ENCODE measurements at places on chromosomes 4 and X.

DNA sequence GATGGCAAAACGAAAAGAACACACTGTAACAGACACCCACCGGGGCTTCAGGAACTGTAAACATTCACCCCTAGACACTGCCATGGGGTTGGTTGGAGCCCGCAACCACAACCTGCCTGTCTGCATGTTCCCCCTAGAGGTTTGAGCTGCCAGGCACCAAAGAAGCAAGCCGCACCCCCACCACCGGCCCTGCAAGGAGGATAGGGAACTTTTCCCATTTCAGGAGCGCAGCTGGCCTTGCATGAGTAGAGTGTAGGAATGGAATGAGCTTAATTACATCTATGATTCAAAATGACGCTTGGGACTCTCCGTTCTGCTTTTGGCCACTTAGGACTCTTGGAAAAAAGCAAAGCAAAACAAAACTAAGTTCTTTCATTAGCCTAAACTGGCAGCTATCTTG lies 243.6 kb upstream of the CTSO start:
- DNase-seq: peak; percentile 25

DNA sequence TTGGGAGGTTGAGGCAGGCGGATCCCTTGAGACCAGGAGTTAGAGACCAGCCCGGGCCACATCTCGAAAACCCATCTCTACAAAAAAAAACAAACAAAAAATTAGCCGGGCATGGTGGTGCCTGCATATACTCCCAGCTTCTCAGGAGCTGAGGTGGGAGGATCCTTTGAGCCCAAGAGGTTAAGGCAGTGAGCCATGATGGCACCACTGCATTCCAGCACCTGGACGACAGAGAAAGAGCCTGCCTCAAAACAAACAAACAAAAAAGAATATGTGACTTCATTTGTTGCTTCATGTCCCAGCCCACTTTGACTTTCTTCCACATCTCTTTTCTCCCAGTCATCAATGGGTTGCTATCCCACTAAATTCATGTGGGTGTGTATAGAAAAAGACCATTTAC lies 79.7 kb downstream of the BCOR start:
- DNase-seq: no peak

DNA sequence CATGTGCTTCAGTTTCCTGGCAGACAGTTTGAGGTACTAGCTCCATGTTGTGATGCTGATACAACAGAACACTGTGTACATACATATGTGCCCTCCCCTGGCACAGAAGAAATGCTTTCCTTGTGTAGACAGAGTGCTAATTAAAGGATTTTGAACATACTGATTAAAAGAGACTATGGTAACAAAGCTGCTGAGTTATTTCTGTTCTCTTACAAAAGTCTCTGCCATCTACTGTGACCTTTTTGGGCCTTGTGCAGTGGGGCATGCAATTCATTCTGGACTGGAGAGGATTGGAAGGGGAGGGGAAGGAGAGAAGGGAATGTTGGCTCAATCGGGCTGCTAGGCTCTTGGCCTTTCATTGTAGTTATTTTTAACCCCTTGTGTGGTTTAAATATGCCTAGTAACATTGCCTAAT lies 6.0 kb downstream of the PDLIM5 start:
- DNase-seq: peak; percentile 66

DNA sequence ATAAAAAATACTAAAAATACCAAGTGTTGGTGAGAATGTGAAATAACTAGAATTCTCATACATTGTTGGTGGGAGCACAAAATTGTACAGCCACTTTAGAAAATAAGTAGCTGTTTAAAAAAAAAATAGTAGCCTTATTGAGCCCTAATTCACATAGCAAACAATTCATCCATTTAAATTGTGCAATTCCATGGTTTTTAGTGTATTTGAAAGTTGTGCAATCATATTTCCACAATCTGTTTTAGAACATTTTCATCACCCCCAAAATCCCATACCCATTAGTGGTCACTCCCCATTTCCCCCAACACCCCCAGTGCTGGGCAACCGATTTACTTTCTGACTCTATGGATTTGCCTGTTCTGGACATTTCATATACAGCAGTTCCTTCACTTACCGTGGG lies 37.1 kb downstream of the STX18 start:
- no peak for DNase-seq

DNA sequence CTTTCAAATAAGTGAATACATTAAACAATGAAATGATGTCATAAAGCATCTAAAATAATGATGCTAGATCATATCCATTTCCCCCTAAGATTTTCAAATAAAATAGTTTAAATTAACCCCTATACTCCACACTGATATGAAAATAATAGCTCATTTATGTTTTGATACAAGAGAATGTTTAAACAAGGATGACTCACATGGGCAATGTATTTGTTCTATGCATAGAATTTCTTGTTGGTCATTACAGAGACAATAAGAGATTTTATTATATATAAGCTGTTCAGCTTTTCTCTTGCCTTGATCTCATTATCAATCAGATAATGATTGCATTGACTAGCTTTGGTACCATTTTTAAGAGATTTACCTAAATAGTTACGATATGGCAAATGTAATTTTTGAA lies 411.7 kb downstream of the ARHGAP24 start:
- DNase-seq: no peak

DNA sequence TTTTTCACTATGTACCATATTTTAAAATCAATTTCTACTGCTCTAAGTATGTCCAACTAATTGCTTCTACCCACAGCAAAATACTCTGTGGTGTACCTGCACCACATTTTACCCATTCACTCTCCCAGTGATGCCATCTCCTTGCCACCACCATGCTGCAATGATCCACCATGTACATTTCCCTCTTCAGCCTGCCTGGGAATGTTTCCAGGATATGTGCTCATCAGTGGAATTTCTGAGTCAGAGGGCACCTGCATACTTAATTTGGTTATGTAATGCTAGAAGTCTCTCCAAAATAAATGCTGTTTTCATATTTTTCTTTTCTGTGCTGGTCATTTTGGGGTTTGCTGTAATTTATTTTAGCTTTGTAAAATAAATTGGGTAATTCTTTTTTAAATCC lies 33.2 kb upstream of the OCIAD2 start:
- DNase-seq: no peak

GRCh38 chr4:78481180-78481579 lies 70.4 kb upstream of the ANXA3 start:
- no peak for DNase-seq

DNA sequence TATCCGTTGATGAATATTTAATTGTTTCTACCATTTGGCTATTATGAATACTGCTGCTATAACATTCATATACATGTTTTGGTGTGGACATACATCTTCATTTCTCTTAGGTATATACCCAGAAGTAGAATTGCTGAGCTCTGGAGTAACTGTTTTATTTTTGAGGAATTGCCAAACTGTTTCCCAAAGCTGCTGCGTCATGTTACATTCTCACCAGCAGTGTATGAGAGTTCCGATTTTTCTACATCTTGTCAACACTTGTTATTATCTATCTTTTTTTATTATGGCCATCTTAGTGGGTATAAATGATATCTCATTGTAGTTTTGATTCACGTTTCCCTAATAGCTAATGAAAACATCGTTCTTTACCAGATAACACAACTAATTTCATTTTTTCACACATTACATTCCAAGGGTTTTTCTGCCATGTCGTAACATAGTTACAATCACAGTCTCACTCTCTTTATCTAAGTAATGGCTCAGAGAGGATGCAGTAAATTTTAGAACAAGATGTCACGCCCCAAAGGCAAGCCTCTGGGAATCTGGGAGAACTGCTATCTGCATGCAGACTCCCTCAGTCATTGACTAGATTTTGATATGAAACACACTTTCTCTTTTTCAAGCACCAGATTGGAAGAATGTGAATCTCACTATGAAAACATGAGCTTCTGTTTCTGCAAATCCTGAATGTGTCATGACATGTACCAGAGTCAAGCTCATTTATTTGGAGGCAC lies 10.3 kb downstream of the ARHGAP6 start:
- DNase-seq: no peak

GRCh38 chrX:40281336-40282005 lies 183.7 kb upstream of the BCOR start:
- DNase-seq: no peak

DNA sequence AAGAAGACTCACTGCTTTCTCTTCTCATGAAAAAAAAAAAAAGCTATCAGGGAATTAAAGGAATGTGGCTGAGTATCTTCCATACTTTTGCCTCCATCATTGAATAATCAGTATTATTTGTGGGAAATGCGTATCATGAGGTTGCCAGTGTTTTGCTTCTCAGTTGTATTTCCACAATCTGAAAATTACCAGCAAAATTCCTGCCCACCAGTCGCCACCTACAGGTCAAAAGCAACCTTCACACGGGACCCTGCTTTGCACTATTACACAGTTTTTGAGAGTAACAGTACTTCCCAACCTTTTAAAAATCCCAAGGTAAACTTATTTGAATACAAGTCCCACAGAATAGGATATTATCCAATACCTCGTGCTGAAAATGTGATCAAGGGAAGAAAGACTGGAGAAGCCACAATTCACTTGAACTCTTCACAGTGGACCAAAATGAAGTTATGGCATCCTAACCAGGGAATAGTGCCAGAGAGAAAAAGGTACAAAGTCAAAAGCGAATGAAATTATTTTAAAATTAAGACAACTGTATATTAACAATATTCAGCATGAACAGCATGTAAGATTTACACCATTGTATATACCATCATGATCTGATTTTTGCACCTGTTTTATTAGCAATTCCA lies 30.4 kb downstream of the PGRMC1 start:
- DNase-seq: peak; percentile 15

DNA sequence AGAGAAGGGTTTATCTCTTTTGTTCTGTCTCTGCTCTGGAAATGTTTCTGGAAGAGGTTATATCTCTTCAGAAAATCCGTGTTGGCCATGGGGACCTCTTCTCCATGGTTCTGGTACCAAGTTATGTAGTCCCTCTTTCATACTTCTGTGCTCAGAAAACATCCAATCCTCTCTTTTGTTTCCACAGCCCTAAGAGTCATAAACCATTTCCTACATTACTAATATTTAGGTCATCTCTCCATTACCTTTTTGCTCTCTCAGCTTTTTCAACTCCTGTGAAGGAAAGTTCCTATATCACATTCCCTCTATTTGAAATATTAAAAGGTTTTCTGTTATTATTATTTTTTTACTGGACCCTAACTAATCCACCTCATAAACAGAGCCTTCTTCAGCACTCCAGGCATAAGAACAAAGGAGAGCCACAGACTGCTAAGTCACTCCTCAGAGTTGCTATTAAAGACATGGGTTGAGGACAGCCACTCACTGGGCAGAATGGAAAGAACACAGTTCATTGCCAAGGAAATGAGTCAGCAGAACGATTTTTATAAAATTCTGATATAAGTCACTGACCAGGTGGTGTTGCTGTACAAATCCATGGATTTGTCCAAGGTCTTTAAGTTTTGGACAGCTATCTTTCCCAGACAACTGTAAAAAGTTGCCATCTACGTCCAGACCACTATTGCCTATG lies 122.4 kb upstream of the NPY2R start:
- no peak for DNase-seq

DNA sequence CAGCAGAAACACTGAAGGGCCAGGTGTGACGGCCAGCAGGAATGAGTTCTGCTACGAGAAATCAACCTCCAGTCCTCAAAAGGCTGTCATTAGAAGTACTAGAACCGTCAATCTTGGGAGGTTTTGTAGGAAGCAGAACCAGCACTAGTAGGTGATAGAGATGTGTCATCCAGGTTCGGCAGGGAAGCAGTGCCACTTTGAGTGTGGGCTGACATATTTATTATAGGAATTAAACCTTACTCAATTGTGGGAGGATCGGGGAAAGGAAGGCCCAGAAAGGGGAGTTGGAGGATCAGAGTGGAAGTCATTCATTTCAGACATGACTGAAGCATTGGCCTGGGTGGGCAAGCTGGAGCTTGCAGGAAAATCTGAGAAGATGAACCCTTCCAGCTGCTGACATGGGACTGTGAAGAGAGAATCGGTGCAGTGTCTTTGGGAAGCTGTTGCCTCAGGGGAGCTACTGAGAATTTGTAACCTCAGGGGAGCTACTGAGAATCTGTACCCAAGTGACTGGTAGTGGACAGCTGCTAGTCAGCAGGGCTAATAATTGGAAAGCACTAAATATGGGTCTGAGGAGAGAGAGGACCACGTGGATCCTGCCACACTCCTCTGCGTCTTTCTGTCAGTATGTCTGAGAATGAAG lies 177.4 kb downstream of the SPRY1 start:
- no peak for DNase-seq

GRCh38 chr4:177128306-177128705 lies 181.4 kb upstream of the NEIL3 start:
- no peak for DNase-seq

- no peak for DNase-seq
These were observed 6.7 kb downstream of the FLNA start for GRCh38 chrX:154367474-154368308.

- peak; percentile 1 for DNase-seq
These were observed 126.6 kb downstream of the PPP4R3C start for GRCh38 chrX:27336466-27337091.

- DNase-seq: no peak
These were observed 66.8 kb downstream of the USP46 start for GRCh38 chr4:52592287-52592686.

DNA sequence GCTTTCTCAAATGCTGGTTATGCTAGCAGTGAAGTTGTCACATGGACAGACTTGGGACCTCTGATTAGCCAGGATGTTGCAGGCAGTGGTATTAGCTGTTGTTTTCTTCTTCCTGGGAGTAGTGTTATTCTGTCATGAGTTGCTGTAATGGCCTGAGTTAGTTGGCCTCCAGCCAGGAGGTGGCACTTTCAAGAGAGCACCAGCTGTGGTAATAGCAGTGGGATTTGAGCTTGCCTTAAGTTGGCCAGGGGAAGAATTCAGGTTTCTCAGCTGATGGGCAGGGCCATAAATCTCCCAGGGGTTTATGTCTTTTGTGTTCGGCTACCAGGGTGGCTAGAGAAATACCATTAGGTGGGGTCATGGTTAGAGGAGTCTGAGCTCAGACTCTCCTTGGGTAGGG lies 132.6 kb downstream of the GLUD2 start:
- DNase-seq: no peak

All from Ammon's horn (tissue), 1 donor.